ENCODE measurements at places on chromosomes 2 and 18.

DNA sequence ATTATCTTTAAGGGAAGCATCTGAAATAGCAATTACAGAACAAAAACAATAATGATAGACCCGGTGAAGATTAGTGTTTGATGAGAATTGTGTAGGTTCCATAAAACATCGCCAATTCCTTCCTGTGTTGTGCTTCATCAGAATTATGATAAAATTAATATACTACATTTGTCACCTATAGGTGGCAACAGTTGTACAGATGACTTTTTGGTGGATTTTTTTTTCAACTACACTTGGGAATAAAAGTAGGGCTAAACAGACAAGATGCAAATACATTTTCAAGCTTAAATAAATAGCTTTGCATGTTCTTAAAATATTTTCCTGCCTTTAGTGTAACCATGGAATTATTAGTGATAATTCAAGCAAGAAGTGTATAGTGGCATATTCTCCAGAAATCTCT lies 7.0 kb upstream of the LYPD1 start:
- no peak for DNase-seq

DNA sequence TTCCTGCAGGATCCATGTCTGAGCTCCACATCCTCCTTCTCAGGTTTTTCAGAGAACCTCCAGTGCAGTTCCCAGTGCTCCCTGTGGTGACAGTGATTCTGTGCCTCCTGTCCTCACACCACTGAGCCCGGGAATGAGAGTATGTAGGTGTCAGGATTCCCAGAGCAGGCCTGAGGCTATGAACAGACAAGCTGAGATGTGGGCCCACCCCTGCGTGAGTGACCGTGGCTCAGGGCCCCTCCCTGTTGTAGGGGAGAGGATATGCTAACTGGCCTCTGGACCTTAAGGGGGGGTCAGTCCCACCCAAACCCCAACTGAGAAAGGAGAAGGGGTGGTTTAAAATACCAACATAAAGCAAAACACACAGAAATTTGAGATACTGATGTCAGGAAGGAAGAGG lies 104.8 kb upstream of the RAB12 start:
- no peak for DNase-seq

- DNase-seq, result no peak
Measured at GRCh38 chr18:73942081-73942625, 205.5 kb downstream of the FBXO15 start.

DNA sequence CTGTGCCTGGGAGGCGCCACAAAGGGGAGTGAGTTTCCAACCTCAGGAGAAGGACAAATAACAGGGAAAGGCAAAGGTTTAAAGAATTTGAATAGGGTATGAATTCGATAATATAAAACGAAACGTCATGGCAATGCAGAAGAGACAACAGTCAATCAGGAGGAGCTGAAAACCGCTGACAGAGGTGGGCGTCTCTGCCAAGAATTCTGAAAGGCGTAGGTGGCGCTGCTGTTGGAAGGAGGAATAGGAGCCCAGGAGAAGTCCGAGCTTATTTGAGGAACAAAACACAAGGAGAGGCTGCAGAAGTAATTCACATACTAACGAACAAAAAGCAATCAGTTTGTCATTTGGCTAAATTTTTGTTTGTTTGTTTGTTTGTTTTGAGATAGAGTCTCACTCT lies 485.8 kb upstream of the POU3F3 start:
- no peak for DNase-seq

- DNase-seq, result no peak
Measured at GRCh38 chr2:60862642-60863041, 18.7 kb upstream of the REL start.

DNA sequence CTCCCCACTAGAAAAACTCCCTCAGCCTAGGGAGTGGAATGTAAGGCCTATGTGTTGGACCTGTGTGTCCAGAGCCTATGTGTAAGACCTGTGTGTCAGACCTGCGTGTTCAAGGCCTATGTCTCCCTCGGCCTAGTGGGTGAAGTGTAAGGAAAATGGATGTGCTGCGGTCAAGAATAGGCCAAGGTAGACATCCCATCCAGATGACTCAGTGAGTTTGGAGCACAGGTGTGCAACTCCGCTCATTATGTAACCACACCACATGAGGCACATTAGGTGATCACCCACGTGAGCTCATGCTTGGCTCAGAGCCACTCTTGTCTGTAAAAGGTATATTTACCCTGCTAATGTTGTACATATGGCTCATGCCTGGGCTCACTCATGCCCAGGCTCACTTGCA lies 565.3 kb upstream of the CRIM1 start:
- DNase-seq, result no peak

GRCh38 chr2:162297925-162298552 lies 20.4 kb downstream of the IFIH1 start:
- peak; percentile 62 for DNase-seq

DNA sequence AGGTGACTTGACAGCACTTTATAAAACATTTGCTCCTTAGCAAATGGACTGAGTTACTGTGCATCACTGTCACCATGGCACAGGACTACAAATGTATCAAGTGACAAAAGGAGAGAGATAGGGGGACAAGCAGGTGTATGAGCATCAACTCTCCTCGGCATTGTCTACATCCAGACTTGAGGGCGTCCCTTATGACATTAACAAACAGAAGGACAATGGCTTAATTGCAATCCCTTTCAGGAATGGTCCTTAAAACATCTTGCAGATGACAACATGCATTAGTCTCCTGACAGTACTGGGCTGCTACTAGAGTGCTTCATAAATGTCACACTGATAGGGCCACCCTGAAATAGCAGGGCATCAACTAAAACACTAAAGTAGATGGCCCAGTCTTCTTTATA lies 198.8 kb downstream of the PDE1A start:
- no peak for DNase-seq

DNA sequence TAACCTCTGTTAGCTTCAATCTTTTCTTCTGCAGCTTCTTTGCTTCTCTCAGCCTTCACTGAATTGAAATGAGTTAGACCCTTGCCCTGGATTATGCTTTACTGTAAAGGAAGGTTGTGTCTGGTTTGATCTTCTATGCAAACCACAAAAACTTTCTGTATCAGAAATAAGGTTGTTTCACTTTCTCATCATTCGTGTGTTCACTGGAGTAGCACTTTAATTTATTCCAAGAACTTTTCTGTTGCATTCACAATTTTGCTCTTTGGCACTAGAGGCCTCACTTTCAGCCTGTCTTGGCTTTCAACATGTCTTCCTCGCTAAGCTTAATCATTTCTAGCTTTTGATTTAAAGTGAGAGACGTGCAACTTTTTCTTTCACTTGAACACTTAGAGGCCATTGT lies 365.3 kb downstream of the TDRD15 start:
- DNase-seq, result no peak

DNA sequence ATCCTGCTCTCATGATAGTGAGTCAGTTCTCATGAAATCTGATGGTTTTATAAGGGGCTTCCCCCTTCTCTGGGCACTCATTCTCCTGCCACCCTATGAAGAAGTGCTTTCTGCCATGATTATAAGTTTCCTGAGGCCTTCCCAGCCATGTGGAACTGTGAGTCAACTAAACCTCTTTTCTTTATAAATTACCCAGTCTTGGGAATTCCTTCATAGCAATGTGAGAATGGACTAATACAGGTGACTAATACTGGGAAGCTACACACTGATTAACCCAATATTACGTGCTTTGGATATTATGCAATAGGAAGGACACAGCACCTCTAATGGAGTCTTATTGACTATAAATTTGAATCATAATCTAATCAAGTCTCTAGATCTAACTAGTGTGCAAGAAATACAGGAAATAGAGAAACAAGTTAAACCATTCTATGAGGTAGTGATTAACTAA lies 107.2 kb upstream of the ETAA1 start:
- DNase-seq, result no peak

DNA sequence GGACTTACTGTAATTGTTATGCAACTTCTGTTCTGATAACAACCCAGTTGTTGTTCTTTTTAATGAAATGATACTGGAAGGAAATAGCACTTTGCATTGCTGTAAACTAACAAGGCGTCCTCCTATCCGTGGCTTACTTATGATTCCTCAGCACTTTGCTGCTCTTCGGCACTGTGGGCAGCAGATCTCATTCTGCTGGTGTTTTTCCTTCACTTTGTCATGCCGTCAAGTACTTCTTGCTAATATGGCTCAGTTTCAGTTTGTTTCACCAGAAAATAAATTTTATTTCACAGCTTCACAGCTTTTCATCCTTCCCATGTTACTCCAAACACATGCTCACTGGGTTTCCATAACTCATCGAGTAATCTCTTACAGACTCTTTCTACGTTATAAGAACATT lies 289.3 kb downstream of the MEIS1 start:
- DNase-seq, result no peak

GRCh38 chr2:189441709-189442074 lies 418 bp downstream of the WDR75 start:
- no peak for DNase-seq

GRCh38 chr2:120477198-120477597 lies 131.3 kb downstream of the INHBB start:
- no peak for DNase-seq

GRCh38 chr2:25814681-25815080 lies 63.6 kb downstream of the ASXL2 start:
- no peak for DNase-seq

GRCh38 chr18:10202845-10203321 lies 251.6 kb upstream of the APCDD1 start:
- DNase-seq, result no peak

GRCh38 chr18:7958081-7958896 lies 391.2 kb downstream of the PTPRM start:
- DNase-seq, result no peak
